Upper lobe of left lung (tissue), 6 donors: ENCODE measurements at places on chromosomes 3 and 15. TPM values are rescaled to one million over a fixed set of nuclear protein-coding genes. Genes with fewer than 3 reads are reported as not detected.

Gene ACTL6A
- total RNA-seq: 38.0 TPM

DNA sequence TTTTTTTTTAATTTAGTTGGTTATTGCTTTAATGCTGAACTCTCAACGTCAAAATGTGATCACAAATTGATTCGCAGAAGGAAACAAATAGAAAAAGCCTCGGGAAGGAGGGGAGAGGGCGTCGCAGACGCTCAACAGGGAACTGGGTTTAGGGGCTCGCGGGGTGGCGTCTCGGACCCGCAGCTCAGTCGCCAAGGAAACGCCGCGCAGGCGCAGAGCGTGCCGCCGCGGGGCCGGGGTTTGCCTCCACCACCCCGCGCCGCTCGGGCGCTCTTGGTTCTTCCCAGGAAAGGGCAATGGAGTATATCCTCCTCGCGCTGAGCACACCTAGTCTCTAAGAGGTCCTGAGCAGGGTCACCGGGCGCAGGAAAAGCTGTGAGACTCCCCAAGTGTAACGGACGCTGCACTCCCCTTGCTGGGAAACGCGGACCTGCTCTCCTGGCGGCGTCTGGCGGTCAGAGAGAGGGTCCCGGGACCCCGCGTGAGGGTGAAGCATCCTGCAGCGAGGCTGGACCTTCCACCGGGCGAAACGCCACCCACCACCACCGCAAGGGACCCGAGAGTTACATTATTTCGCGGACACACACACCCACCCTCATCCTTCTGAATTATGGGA lies 753 bp downstream of the PLCH1 start:
- peak; percentile 94 for DNase-seq
- peak overlapping the region; percentile 63 for H3K4me3 ChIP-seq
- peak overlapping the region; percentile 67 for H3K27ac ChIP-seq
- no peaks in the 10 kb centered on the region for H3K36me3 ChIP-seq

- no peaks in the 10 kb centered on the region for H3K27me3 ChIP-seq
- no peak overlapping the region for H3K4me3 ChIP-seq
- DNase-seq: no peak
- H3K4me1 ChIP-seq: no peaks in the 10 kb centered on the region
- no peak overlapping the region for H3K27ac ChIP-seq
These were observed 161.4 kb downstream of the RAB11A start for GRCh38 chr15:66030650-66031049.

DNA sequence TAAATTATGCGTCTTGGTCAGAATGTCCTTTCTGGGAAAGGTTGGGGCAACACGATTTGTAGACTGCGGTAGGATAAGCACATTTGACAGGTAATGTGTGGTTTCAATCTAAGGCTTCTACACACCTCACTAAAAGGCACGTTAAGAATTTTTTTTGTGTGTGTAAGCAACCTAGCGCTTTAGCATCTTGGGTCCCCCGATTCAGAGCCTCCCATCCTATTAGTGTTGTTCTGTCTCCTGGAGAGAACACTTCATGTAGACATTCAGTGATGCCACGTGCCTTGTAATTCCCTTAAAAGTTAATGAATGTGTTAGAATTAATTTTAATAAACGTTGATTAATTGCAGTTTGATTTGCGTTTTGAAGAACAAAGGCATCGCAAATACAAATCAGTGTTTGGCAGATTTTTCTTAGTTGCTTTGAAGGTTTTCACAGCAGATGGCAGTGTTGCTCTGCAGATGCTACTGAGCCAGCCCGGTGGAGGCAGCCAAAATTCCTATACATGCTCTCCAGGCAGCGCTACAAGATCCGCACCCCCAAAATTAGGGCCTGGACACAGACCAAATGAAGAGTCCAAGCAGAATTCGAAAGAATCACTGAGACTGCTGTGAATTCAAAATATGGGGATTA lies 63.5 kb downstream of the OTOL1 start:
- no peaks in the 10 kb centered on the region for H3K4me1 ChIP-seq
- no peak overlapping the region for H3K4me3 ChIP-seq
- no peak overlapping the region for H3K27ac ChIP-seq
- no peaks in the 10 kb centered on the region for H3K27me3 ChIP-seq

GRCh38 chr15:62440362-62441105 lies 275.4 kb upstream of the C2CD4B start:
- H3K27me3 ChIP-seq: no peaks in the 10 kb centered on the region
- H3K4me1 ChIP-seq: no peaks in the 10 kb centered on the region
- DNase-seq: no peak
- H3K36me3 ChIP-seq: no peaks in the 10 kb centered on the region
- H3K4me3 ChIP-seq: no peak overlapping the region

Gene UQCC5
- 3.1 TPM for total RNA-seq

DNA sequence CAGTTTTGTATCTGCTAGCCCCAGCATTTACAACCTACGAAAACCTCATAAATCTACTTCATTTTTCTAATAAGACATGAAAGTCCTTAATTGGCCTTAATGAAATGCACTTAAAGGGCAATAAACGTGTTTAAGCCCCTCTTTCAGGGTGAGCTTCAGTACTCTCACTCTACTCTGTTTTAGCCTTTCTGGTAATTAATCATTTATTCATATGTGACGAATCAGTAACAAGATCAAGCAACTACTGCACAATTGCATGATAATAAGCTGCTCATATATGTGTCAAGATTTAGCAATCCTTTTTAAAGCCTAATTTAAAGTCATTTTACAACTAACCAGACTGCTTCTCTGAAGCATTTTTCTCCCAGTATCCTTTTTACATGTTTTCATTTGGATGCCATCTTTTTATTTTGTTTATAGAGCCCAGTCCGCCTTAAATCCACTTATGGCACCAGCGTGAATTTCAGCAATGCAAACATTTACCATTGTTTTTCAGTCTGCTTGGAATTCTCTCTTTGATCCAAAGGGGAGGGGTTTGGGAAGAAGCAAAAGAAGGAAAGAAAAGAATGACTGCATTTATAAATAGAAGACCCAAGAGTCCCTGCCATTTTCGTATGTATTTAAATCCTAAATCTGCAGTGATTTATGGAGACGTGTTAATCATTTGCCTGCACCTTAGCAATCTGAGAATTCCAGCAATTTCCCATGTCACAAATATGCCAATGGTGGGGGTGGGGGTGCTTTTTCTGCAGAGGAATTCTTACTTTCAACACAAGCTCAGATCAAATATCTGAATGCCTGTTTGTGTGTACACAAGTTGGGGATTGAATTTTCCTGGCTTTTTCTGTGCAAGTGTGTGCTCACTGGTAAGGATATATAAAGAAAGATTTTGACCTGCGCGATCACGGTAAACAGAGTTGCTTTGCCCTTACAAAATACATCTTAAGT lies 230.8 kb upstream of the TBC1D5 start:
- no peaks in the 10 kb centered on the region for H3K27me3 ChIP-seq
- H3K4me3 ChIP-seq: no peak overlapping the region
- no peak overlapping the region for H3K27ac ChIP-seq
- H3K4me1 ChIP-seq: no peaks in the 10 kb centered on the region
- no peak for DNase-seq

Gene GOLGA8B
- 52.0 TPM for total RNA-seq

DNA sequence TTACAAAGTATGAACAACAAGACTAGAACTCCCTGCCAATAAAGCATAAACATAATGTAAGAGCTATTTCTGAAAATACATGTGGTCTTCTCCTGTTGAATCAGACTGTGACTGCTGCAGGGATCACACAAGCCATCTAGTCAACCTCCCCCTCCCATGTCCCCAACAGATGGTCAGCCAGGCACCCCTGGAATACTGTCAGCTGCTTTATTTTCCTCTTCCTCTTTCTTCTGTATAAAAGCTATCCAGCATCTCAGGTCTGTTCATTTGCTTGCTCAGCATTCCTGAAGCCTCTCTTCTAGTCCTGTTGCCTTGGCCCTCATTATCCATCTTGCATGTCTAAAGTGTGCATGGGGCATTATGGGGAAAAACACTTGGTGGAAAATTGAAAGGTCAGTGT lies 6.5 kb upstream of the MINDY4B start:
- no peaks in the 10 kb centered on the region for H3K27me3 ChIP-seq
- no peak overlapping the region for H3K27ac ChIP-seq
- H3K36me3 ChIP-seq: no peaks in the 10 kb centered on the region
- no peak overlapping the region for H3K4me3 ChIP-seq
- no peaks in the 10 kb centered on the region for H3K4me1 ChIP-seq

GRCh38 chr15:91649831-91650321 lies 203.6 kb upstream of the SLCO3A1 start:
- no peak overlapping the region for H3K4me3 ChIP-seq
- no peaks in the 10 kb centered on the region for H3K27me3 ChIP-seq

GRCh38 chr15:45199136-45199810 lies 11.5 kb upstream of the SHF start:
- peak overlapping the region; percentile 77 for H3K4me3 ChIP-seq
- H3K36me3 ChIP-seq: no peaks in the 10 kb centered on the region
- H3K27me3 ChIP-seq: no peaks in the 10 kb centered on the region

Gene CMTM8
- total RNA-seq: 10.5 TPM

- H3K4me3 ChIP-seq: no peak overlapping the region
- no peaks in the 10 kb centered on the region for H3K4me1 ChIP-seq
- H3K36me3 ChIP-seq: no peaks in the 10 kb centered on the region
- no peak for DNase-seq
- H3K27me3 ChIP-seq: no peaks in the 10 kb centered on the region
These were observed 62.2 kb downstream of the PYDC2 start for GRCh38 chr3:191523148-191523547.

DNA sequence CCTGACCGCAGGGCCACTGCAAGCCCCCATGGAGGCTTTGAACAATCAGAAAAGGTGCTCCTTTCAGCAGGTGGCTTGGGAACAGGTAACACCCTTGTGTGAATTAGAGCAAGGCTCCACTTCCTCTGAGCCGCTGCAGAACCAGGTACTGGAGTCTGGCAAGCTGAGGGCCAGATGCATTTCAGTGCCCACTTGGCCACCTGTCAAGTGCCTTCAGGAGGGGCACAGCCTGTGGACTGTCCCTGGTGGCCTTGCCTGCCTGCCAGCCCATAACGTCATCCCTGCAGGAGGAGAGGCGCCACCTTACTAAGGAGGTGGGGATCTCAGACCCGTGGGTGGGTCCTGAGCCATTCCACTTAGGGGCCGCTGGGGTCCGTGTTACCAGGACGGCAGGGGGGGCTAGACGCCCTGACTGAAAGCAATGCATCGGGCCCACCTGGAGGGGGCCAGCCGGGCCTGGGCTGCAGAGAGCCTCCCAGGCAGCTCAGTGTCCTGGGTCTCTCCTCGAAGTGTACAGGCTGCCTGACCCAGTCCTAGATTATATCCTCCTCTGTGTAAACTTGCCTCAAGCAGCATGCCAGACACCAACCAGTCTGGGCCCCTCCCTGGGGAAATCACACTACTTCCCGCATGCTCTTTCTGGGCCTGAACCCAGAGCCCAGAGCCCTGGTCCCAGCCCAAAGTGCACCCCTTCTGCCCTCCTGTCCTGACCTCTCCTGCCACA lies 16.1 kb downstream of the SPTBN5 start:
- H3K4me3 ChIP-seq: no peak overlapping the region
- peaks cover 14% of the 10 kb centered on the region for H3K4me1 ChIP-seq
- H3K27me3 ChIP-seq: peaks cover 6% of the 10 kb centered on the region
- DNase-seq: peak; percentile 71

DNA sequence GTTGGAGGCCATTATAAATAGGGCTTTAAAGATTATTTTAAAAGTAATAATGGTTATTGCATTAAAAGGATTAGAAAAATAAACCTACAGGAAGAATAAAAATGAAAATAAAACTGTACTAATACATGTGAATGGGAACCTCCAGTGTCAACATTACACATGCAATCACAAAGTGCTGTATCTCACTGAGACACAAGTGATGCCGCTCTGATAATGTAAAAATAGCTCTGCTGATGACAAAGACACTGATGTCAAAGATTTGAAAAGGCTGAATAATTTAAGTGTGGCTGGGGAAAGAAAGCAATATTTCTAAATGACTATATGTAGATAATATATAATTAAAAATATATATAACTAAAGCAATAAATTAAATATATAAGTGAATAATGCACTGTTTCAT lies 129.1 kb upstream of the RAP2B start:
- H3K27ac ChIP-seq: no peak overlapping the region
- H3K4me1 ChIP-seq: no peaks in the 10 kb centered on the region
- no peaks in the 10 kb centered on the region for H3K36me3 ChIP-seq
- no peak for DNase-seq

DNA sequence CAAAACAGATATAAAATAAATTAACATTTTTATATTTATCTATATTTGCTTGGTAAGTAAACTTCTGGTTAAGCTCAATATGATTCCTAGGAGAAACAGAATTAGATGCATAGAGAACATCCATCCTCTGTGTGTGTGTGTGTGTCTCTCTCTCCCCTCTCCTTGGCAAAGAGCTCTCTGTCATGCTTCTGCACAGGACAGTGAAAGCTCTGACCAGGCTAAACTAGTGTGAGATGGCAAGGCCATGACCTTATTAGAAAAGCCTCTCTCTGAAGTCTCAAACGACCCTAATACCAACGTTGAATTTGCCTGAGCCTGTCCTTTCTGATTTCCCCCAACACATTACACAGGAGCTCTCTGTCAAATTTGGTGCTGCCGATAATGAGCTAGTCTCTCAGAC lies 746.0 kb downstream of the VGLL3 start:
- H3K36me3 ChIP-seq: no peaks in the 10 kb centered on the region
- no peaks in the 10 kb centered on the region for H3K4me1 ChIP-seq
- DNase-seq: no peak
- no peak overlapping the region for H3K27ac ChIP-seq
- no peaks in the 10 kb centered on the region for H3K27me3 ChIP-seq
- H3K4me3 ChIP-seq: no peak overlapping the region

DNA sequence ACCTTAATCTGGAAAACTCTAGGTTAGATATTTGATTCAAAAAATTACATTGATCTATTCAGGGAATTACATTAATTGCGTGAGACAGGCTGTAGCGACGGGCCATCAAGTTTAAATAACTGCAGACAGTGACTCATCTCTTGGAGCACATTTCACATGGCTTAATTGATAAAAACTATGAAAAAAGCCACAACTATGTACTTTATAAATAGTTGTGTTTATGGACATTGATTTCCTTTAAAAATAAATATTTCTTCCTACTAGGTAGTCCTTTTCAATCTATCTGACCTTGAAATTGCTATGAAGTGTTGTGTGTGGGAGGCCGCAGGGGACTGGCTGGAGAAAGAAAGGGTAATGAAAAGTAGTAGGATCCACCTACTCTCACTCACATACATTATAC lies 157.8 kb downstream of the IL1RAP start:
- no peak overlapping the region for H3K4me3 ChIP-seq
- no peaks in the 10 kb centered on the region for H3K27me3 ChIP-seq
- H3K4me1 ChIP-seq: no peaks in the 10 kb centered on the region
- DNase-seq: no peak
- no peaks in the 10 kb centered on the region for H3K36me3 ChIP-seq

- no peak for DNase-seq
- H3K4me1 ChIP-seq: no peaks in the 10 kb centered on the region
- H3K4me3 ChIP-seq: no peak overlapping the region
- no peak overlapping the region for H3K27ac ChIP-seq
These were observed 166.1 kb downstream of the GABRG3 start for GRCh38 chr15:27137127-27137526.

- no peaks in the 10 kb centered on the region for H3K4me1 ChIP-seq
- peak overlapping the region; percentile 61 for H3K4me3 ChIP-seq
- no peaks in the 10 kb centered on the region for H3K36me3 ChIP-seq
- H3K27me3 ChIP-seq: no peaks in the 10 kb centered on the region
- H3K27ac ChIP-seq: peak overlapping the region; percentile 82
- no peak for DNase-seq
These were observed 88.9 kb downstream of the EOMES start for GRCh38 chr3:27633224-27633545.
